Amniotic epithelial cell (primary cell): ENCODE measurements at places on chromosomes 11 and 22.

- DNase-seq: peak; percentile 43
Measured at GRCh38 chr11:81725701-81726100, 1008.0 kb downstream of the FAM181B start.

DNA sequence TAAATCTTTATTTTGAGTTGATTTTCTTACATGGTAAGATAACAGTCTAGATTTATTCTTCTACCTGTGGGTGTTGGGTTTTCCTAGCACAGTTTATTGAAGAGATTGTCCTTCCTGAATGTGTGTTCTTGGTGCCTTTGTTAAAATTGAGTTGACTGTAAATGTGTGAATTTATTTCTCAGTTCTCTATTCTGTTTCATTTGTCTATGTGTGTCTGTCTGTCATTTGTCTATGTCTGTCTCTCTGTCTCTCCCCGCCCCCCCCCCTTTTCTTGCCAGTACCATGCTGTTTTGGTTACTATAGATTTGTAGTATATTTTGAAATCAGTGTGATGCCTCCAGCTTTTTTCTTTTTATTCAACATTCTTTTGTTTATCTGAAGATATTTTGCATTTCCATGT lies 114.7 kb upstream of the SERPIND1 start:
- no peak for DNase-seq

- peak; percentile 1 for DNase-seq
Measured at GRCh38 chr11:84522331-84522730, 1104.8 kb downstream of the DLG2 start.

DNA sequence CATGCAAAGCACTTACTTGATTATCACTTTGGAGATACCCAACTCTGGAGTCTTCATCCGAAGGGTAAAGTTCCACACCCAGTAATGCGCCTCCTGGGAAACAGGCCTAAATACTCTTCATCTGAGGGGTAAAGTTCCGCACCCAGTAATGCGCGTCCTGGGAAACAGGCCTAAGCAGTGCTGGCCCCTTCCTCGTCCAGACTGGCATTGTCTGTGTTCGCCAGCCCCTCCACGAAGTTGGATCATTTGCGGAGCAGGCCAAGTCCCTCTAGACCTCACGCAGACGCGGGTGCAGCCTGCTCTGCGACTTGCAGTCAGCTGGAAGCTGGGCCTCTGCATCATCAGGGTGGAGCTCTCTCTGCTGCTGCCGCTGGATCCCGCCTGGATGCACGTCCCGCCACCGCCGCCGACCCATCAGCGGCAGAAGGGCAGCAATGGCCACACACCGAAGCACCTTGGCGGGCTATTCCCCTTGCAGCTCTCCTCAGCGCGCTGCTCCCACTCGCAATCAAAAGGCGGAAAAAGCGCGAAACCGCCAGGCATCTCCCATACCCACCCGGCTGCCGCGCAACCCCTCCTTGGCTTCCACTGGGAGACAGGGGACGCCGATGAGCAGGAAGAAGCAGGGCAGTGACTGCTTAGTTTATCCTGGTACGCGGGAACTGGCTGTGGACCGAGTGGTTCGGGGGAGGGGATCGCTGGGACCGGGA lies 34.1 kb upstream of the GLYATL1 start:
- DNase-seq: peak; percentile 39

GRCh38 chr22:45291931-45292290 lies 7.2 kb downstream of the UPK3A start:
- DNase-seq: no peak

- DNase-seq: no peak
Measured at GRCh38 chr22:23222033-23222792, 41.9 kb downstream of the BCR start.

GRCh38 chr11:120017582-120018150 lies 120.2 kb downstream of the TRIM29 start:
- DNase-seq: no peak

DNA sequence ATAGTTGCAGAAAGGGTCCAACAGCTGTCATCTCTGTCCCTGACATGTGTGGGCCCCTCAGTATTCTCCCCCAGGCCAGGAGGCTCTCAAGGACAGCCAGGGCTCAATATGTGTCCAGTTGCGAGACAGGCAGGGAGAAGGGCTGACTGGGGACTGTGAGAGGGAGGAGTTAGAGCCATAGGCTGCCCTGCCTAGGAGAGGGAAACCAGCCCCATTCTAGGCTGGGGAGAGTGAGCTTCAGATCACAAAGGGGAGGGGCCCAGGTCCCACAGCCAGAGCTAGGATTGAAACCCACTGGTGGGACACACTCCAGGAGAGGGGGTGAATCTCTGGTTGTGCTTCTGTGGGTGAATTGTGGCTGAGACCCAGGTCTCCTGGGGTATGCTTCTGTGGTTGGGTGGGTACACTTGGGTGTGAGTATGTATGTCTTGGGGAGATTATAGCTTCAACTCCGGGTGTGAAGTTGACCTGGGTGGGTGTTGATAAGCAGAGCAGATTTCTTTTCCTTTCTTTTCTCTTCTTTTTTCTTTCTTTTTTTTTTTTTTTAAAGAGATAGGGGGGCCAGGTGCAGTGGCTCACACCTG lies 2.1 kb upstream of the CARNS1 start:
- DNase-seq: no peak

DNA sequence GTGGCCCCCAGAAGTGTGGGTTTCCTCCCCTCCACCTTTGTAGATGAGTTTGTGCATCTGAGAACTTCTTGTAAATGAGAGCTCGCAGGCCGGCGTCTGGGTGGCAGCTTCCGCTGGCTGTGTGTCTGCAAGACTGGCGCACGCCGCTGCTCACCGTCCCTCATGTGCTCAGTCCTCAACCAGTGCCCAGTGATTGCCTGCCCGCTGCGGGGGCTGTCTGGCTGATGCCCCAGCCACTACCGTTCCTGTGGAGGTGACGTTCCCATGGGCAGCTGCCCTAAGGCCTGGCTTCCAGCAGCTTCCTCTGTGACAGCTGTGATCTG lies 8.8 kb downstream of the TBX1 start:
- DNase-seq: no peak

DNA sequence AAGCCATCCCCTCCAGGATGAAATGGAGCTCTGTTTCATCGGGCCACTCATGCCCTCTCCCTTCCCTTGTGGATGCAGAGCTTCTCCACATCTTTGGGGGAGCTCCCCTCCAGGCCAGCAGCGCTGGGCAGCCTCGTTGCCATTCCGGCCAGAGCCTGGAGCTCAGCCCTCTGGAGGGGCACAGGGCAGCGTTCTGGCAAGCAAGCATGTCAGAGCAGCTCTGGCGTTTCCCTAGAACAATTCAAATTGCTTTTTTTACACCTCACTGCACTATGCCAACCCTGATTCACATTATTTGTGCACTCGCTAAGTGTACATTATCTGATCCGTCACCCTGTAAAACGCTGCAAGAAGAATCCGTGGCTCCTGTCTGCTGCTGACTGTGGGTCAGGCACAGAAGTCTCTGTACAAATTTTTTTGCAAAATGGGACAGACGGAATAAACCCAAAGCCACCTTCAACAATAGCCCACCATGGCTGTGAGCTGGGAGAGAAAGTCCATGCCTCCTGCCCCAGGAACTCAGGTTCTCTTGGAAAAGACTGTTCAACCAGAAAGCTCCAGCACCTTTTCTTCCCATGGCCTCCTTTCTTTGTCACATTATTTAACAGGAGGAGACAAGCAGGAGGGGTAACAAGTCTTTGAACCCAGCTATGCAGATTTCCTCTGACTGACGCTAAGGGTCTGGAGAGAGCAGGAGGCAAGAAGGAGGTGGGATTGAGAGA lies 139.5 kb upstream of the CADM1 start:
- no peak for DNase-seq

DNA sequence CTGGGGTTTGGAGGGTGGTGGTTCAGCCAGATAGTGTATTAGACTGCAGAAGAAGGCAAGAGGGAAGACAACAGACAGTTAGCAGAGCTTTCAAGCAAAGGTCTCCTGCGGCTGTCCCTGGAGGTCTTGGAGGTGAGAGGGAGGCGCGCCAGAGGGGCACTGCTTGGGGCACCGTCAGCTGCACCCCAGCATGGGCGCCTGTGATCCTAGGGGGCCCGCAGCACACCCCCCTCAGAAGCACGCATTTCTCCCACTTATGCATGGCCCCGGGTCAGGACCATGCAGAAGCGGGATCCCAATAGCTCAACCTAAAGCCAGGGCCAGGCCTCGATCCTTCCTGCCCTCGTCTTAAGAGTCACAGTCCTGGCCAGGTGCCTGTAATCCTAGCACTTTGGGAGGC lies 26.5 kb downstream of the FGF4 start:
- DNase-seq: no peak

GRCh38 chr22:23856721-23857605 lies 712 bp upstream of the SLC2A11 start:
- peak; percentile 40 for DNase-seq

DNA sequence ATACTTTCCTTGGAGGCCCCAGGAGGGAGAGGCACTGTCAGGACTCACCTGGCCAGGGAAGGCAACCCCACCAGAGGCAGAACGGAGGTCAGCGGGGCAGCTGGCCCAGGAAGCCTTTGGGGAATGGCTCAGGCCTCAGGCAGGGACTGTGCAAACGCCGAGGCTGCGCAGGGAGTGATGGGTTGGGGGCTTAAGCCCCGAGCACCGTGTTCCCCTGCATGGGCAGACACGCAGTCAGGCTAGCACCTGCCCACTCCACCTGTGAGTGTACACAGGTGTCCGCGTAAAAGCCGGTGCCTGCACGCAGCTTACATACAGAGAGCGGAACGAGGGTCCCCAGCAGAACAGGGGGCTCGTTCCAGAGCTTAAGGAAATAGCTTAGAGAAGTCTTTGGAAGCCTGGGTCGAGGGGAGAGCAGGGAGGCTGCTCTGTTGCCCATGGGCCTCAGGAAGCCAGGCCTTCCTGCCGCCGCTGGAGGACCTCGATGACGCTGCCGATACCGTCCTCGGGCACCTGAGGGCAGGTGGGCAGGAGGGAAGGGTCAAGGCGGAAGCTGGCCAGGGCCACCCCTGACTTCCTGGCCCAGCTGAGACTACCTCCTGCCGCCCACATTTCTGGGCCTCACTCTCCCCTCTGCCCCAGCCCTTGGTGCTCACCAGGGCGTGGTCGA lies 4.0 kb downstream of the CASTOR1 start:
- no peak for DNase-seq

DNA sequence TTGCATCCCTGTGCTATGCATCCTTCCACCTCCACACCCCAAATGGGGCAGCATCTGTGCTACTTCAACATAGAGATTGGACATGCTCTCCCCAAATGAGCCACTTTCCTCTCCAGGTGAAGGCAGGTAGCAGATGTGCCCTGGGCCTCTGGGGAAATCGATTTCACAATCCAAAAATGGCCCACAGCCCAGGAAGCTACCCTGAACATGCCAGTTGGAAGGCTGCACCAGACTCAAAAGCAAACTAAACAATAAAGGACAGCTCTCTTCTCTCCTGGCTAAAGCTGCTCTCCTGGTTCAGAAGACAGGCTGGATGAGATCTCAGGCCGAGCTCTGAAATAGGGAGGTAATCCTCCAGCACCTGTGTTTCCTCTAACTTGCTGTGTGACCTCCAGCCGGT lies 19.7 kb downstream of the ISX start:
- DNase-seq: no peak

GRCh38 chr22:48578138-48579042 lies 1249.3 kb downstream of the BRD1 start:
- no peak for DNase-seq

DNA sequence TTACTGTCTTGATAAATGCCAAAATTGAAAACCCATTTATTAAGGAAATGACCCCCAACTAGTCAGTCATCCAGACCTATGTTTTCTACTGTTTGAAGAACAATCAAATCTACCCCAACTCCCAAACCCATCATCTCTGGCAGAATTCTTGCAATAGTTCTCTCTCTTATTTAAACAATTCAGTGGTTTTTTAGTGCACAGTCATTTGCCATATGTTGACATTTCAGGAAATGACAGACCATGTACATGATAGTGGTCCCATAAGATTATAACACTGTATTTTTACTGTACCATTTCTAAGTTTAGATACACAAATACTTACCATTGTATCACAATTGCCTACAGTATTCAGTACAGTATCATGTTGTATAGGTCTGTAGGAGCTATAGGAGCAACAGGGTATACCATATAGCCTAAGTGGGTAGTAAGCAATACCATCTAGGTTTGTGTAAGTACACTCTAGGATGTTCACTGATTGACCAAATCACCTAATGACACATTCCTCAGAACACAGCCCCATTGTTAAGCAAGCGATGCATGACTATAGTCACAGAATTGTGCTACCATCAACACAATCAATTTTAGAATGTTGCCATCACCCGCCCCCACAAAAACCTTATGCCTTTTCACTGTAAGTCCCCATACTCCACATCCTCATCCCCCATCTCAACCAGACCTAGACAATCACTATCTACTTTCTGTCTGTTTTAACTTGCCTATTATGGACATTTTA lies 41.8 kb downstream of the MMP20 start:
- DNase-seq: no peak

DNA sequence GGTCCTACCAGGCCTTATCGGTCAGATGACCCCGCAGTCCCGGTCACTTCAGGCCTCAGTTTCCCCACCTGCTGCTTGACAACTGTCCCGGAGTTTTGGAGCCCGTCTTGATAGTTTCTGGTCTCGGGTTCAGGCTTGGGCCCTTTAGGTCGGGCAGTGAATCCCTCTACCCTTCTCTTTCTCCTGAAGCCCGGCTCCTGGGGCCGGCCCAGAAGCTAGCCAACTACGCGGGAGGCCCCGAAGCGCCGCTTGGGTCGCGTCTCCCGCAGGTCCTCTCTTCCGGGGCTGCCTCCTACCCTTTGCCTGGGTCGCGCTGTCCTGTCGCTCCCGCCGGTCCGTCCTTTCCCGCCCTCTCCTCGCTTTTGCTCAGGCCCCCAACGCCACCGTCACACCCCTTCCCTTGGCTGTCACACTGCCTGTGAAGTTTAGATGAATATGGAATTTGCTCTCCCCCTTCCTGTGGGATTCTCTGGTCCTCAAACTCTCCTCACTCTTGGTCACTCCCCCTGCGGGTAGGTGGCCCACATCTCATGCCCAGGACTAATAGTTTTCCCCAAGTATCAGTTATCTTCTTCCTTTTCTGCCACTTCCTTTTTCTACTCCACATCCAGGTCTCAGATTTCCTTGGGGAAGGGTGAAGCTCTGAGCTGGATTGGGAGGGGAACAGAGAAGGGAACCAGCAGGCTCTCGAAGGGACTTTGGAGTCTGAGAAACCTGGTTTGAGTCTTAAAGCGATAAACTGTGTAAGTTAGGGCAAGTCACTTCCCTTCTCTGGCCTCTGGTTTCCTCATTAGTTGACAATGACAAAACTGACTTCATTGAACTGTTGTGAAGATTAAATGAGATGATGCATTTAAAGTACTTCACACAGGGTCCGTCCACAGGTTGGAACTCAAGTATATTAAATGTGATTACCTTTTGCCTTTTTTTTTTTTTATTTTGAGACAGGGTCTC lies 790 bp downstream of the RAB1B start:
- DNase-seq: peak; percentile 25

GRCh38 chr11:32005786-32006416 lies 85.0 kb upstream of the RCN1 start:
- peak; percentile 10 for DNase-seq
